Stimulated activated effector memory CD8-positive, alpha-beta T cell treated with anti-CD3 and anti-CD28 coated beads, Interleukin-12 subunit alpha, Interleukin-12 subunit beta, amount 100 ng/mL, for 72 hours (primary cell): ENCODE measurements at places on chromosomes 6 and 20.

DNA sequence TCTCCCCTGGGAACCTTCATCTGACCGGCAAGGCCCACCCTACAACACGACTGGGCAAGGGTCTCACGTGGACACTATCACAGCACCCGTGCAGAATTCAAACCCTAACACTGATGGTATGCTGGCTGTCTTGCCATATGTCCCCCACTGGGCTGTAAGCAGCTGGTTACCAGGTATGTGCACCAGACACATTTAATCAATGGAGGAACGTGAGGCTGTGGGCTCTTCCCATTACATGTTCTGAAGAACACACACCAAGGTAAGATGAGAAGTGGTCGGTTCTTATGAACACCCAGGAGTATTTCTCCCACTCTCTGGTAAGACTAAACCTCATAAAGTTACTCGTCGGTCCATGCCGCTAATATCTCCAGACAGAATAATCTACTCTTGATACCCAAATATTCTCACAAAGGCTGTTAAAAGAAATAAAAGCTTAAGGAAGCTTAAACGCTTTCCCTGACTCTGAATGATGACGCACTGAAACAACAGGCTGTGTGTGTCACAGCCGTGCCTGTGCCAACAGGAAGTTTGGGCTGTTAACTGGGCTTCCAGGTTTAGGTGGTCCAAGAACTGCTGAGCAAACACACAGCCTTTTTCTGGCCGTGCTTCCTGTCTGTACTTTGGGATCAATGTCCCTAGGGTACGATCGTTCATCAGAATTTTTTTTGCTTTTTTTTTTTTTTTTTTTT is 75.3 kb downstream of the SLC23A2 start:
- no peak for DNase-seq

DNA sequence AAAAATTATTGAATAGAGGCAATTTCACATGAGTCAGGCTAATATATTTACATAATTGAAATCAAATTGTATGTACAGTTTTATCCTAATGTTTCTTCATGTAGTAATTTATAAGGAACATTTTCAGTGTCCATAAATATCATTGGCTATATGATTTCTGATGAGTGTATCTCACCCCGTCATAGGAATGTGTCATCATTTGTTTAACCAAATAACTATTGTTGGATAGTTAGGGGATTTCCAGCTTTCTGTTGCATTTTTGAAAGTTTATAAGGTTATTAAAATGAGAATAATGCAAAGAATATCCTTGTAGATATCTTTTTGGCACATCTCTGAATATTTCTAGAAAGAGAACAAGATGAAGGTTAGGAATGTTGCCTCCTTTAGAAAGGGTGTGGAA is 39.0 kb downstream of the SYTL3 start:
- DNase-seq: no peak

GRCh38 chr6:117448732-117449485 is 23.2 kb upstream of the ROS1 start:
- DNase-seq: no peak

GRCh38 chr20:56392881-56393482 is 537 bp downstream of the CSTF1 start:
- DNase-seq: no peak

DNA sequence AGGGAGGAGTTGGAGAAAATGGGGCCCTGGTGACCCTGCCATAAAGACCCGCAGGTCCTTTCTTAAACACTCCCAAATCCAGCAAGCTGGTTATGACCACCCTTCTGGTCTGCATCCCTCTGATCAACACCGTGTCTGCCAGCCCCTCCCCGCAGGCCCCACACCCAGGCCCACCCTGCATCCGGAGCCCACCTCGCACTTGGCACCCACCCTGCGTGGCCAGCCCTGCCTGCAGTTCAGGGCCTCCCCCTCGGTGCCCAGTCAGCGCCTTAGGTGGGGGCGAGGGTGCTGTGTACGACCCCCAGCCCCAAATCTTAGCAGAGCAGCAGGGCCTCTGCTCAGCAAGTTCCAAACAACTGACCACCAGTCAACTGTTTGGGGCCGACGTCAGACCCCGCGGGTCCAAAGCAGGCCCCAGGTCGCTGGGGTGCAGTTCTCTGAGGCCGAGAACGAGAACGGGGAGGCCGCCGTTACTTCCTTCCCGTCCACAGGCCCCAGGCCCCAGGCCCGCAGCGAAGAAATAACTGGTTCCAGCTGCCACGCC is 1.2 kb downstream of the ACSS1 start:
- no peak for DNase-seq

DNA sequence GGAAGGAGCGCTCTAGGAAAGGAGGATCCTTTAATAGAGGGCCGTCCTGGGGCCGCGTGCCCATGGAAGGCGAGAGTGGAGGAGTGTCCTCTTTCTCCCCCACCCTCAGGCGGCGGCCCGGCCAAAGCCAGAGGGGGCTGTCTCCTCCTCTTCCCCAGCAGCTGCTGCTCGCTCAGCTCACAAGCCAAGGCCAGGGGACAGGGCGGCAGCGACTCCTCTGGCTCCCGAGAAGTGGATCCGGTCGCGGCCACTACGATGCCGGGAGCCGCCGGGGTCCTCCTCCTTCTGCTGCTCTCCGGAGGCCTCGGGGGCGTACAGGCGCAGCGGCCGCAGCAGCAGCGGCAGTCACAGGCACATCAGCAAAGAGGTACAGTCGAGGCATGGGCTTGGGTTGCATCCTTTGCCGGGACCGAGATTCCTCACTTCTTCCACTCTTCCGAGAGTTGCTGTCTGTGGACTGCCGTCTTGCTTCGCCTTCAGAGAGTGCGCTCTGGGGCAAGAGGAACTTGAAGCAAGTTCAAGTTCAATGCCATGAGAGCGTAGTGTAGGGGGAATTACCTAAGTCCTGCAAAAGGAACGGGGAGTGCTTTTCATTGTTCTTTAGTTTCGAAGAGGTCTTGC is at the start of gene LAMA2:
Gene LAMA2 (plus strand): TSS at position 148 of the 621 bp plus-strand sequence. CDS start 108 bp downstream, at position 256.
- DNase-seq: no peak

DNA sequence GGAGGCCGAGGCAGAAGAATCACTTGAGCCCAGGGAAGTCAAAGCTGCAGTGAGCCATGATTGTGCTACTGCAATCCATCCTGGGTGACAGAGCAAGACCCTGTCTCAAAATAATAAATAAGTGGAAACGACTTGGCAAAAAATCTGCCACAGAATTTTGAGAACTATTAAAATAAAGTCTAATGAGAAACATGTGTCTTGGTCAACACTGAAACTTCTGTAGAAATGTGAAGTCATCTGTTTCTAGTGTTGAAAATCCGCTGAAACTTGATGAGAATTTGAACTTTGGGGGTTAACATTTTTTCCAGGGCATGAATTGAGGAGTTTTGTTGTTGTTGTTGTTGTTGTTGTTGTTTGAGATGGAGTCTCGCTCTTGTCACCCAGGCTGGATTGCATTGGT is 29.0 kb upstream of the BCLAF1 start:
- DNase-seq: no peak

- DNase-seq: no peak
Observed at GRCh38 chr6:40485795-40486194, 101.4 kb downstream of the LRFN2 start.

- no peak for DNase-seq
Observed at GRCh38 chr6:134994431-134994830, 44.5 kb upstream of the ALDH8A1 start.

GRCh38 chr6:4777394-4777935 is 1.3 kb downstream of the CDYL start:
- DNase-seq: no peak

- DNase-seq: no peak
Observed at GRCh38 chr6:14165091-14165490, 47.5 kb downstream of the CD83 start.

DNA sequence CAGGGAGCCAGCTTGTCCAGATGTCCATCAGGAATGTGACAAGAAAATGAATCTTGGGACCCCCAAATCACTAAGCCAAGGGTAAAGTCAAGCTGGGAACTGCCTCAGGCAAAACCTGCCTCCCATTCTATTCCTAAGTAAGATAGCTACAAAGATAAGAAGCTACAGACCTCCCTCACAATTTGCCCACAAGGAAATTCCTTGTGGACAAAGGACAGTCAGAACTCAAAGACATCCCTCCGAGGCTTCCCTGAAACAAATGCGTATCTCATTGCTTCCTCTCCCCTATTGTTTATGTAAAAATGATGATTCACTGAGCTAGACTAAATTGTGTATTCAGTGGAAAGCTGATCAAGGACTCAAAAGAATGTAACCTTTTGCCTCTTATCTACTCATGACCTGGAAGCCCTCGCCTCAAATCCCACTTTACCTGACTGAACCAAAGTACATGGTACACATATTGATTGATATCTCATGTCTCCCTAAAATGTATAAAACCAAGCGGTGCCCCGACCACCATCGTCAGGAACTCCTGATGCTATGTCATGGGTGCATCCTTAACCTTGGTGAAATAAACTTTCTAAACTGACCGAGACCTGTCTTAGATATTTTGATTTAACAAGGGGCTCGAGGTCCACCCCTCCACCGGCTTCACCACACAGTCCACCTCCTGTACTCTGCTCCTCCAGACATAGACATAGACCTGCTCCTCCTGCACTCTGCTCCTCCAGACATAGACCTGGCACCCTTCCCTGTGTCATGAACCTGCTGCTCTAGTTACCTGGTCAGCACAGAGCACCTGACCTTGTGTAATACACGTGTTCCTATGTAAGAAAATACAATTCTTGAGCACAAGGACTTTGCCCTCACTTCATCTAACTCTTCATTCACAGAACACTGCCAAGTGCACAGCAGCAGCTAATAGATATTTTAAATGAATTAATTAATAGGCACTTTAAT is 81.4 kb downstream of the WDR27 start:
- DNase-seq: no peak

DNA sequence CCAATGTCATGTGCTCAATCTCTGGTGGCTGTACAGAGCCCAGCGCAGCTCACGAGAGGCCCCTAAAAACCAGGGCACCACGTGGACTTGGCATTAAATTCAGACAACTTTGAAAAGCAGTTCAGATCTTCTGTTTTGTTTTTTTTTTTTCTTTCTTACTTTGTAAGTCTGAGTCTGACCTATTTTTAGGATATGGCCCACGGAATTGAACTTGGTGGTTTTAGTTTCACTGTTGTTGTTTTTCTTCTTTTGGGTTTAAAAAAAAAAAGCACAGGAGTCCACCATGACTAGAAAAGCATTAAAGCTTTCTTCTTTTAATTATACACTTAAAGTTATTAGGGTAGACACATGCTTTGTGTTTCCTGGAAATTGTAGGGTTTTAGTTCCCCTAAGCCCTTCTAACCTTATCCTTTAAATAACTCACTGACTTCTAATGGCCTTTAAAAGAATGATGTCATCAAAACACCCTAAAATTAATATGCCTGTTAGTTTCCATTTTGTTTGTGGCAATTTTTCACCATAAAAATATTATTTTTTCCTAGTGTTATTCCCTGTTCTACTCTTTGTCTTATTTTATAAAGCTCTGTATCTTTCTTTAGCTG is 48.5 kb upstream of the CCN2 start:
- DNase-seq: no peak

DNA sequence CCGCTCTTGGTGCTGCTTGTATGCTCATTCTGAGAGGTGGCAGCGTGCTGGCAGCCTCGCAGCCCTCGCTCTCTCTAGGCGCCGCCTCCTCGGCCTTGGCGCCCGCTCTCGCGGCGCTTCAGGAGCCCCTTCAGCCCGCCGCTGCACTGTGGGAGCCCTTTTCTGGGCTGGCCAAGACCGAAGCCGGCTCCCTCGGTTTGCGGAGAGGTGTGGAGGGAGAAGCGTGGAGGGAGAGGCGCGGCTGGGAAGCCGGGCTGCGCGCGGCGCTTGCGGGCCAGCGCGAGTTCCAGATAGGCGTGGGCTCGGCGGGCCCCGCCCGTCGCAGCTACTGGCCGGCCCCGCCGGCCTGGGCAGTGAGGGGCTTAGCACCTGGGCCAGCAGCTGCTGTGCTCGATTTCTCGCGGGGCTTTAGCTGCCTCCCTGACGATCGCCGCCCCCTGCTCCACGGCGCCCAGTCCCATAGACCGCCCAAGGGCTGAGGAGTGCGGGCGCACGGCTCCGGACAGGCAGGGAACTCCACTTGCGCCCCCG is 19.5 kb upstream of the FAM8A1 start:
- DNase-seq: no peak

DNA sequence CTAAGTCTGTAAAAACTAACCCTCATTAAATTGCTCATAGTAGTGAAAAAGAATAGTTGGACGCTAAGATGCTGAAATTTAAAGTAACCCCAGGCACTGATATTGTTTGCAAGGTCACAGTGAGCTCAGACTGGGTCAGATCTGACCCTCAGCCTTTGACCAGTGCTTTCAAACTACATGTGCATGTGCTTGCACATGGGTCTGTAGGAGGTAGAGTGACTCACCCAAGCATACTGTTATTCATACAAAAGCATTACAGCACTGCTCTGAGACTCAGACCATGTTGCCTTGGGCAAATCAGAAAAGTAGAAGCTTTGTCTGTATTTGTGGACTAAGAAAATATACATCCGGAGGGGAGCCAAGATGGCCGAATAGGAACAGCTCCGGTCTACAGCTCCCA is 326.4 kb upstream of the MARCKS start:
- DNase-seq: no peak

DNA sequence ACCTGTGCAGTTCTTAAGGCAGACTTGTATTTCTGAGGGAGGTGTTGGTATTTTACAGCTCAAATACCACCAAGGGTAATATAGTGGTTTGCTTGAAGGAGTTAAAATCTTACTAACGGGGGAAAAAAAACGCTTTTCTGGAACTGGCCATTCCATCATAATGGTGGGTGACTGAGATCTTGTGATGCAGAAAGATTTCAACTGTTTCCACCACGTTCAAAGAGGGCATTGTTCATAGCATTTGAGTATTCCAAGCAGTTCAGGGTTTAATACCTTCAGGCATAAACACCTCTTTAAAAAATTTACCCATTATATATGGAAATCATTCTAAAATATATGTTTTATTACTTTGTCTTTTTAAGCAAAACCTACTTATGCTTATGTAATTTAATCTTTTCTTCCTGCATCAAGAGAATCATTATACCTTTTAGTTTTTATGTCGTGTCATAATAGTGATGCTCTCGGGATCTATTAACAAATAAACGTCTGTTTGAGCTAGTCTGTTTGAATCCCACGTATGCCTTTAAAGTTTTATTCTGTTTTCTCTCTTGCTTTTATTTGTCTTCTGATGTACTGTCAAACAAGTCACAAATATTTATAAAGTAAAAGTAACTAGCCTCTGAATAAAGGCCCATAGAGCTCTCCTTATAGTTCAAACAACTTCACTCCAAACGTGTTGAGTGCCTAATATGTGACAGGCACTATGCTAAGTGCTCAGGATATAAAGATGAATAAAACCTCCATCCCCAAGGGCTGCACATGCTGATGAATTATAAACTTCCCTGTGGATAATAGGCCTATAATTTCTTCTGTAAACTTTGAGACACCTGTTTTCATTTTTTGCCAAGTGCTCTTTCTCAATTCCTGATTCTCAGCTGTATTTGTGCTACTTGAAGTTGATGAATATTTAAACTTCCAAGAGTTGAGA is 298.8 kb upstream of the FERMT1 start:
- no peak for DNase-seq

DNA sequence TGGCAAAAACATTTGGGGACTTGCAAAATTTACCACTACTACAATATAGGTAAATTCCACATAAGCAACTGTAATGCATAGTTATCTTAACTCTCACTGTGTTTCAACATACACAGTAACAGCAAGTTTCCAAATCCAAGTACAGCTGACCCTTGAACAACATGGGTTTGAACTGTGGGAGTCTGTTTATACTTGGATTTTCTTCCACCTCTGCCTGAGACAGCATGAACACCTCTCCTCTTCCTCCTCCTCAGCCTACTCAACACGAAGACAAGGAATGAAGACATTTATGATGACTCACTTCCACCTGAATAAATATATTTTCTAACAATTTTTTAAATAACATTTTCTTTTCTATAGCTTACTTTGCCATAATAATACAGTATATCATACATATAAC is 25.6 kb downstream of the MAN1A1 start:
- no peak for DNase-seq
